ENCODE measurements at places on chromosomes 5 and 9.

DNA sequence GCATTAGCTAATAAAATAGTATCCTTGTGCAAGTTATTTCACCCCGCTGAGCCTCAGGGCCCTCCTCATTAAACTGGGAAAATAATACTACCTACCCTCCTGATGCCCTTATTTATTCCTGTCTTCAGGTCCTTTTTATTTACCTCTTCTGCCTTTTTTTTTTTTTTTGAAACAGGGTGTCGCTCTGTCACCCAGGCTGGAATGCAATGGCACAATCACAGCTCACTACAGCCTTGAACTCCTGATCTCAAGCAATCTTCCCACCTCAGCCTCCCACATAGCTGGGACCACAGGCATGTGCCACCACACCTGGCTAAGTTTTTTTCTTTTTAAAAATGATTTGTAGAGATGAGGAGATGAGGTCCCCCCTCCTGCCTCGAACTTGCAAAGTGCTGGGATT lies 20.9 kb downstream of the HBEGF start:
- no peak for DNase-seq

DNA sequence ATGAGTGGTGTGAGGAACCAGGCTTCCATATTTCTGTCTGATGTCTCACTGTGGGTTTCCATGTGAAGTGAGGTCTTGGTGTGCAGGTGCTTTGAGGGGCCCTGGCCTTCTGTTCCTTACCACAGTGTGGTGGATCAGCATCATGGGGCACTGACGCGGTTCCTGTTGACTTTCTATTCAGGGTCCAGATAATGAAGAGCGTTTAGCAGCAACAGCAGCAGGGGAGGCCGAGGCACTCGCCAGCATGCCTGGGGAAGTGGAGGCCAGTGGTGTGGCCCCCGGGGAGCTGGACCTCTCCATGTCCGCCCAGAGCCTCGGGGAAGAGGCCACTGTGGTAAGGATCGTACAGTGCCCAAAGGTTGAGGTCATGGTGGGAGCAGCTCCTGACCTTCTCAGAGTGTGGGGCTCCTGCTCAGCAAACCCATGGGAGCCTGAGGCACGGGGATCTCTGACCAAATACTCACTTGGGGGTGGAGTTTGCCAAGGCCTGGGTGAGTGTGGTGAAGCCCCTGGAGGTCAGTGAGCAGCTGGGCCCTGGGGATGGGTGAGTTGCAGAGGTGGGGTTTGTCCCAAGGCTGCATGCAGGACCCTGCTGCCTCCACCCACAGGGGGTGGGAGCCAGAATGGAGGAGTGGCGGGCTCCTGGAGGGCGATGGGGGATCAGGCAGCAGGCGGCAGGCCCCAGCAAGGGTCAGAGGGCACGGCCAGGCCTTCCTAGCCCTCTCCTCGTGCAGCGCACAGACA lies 61.2 kb downstream of the COL15A1 start:
- DNase-seq, result no peak

DNA sequence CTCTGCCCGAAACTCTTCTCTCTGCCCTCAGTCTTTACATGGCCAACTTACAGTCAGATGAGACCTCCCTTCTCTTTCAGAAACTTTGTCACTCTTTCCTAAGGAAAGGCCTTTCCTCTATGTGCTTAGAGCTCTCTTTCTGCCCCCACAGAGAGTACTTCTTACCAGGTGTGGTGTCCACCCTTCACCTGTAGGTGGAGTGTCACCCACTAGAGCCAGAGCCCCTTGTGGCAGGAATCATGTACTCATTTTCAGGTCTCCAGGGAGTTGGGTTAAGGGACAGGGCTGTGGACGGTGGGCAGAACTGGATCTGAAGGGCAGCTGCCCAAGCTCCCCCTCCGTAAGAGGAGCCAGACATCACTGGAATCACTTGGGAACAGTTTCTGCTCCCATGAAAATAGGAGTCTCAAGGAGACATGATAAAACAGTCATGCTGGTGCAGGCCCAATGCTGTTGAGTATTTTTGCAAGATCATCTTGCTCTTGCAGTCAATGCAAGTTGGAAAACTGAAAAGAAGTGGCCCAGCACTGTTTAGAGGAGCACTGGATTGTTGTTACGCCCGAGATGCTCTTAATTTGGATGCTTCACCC lies 436.7 kb downstream of the ZSWIM6 start:
- no peak for DNase-seq

- no peak for DNase-seq
Measured at GRCh38 chr5:56412601-56413379, 179.7 kb upstream of the ANKRD55 start.

DNA sequence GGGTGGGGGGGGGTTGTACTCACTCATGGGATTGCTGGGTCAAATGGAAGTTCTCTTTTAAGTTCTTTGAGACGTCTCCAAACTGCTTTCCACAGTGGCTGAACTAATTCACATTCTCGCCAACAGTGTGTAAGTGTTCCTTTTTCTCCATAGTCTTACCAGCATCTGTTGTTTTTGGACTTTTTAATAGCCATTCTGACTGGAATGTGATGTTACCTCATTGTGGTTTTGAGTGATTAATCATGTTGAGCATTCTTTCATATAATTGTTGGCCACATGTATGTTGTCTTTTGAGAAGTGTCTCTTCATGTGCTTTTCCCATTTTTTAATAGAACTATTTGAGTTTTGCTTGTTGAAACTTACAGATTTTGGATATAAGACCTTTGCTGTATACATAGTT lies 94.9 kb upstream of the PLPPR1 start:
- no peak for DNase-seq

GRCh38 chr5:16559702-16560101 lies 57.1 kb downstream of the RETREG1 start:
- DNase-seq, result no peak

- DNase-seq, result no peak
Measured at GRCh38 chr5:14414656-14415023, 167.0 kb upstream of the OTULINL start.

- DNase-seq, result no peak
Measured at GRCh38 chr5:51095486-51095885, 287.8 kb upstream of the ISL1 start.

GRCh38 chr5:2113348-2114131 lies 230.8 kb upstream of the IRX4 start:
- no peak for DNase-seq

DNA sequence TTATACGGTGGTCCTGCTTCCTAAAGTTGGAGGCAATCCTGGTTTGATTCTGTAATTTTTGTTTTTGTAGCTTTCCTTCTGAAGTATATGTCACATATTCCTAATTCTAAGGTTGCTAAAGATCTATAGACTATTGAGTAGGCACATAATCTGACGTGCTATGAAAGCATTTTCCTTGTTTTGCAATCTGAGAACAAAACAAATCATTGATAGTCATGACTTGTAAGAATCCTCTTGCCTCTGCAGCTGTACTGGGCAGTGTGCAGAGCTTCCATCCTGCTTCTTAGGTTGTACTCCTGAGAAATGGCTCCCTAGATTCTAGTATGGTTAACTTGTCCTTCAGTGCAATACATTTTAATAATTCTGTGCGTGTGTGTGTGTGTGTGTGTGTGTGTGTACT lies 35.4 kb downstream of the SEMA6A start:
- no peak for DNase-seq

GRCh38 chr9:89807101-89807395 lies 202.2 kb downstream of the GADD45G start:
- DNase-seq, result no peak

DNA sequence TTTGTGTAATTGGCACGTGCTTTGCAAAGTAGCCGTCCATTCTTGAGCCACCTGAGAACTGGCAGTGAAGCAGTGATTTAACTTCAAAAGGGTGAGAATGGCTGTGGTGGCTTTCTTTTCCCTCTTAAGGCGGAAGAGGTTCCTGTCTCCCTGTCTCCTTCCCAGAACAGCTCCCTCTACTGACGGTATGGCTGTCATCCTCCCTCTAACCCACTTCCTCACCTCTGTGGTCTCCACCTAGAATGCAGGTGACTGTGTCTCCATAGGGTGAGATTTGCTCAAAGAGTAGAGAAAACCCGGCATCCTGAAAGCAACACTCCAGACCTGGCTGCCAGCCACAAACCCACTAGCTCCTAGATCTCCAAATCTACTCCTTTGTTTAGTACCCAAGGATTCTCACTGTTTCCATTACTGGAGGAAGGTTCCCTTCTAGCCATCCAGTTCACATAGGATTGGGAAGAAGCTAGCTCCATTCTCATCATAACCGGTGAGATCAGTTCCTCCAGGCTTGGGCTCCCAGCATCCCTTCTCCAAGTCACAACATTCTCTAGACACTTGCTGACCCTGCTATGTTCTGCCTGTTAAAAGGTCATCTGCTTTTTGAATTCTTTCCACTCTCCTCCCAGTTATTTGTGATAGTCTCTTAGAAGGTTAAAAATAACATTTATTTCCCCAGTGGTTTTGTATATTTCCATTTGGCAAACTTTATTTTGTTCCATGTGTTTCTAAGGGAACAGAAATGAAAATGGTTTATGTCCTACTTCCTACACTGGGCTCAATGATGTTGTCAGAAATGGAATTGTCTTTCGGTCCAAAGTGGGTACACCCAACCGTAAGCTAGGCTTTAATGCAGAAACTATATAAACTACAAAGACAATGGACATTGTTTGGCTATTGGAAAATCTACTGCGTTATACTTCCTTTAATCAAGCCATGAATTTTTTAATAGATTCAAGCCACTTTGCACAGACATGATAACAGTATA lies 269.4 kb downstream of the CWC27 start:
- DNase-seq, result no peak

GRCh38 chr5:4001004-4001403 lies 405.4 kb downstream of the IRX1 start:
- DNase-seq, result no peak

DNA sequence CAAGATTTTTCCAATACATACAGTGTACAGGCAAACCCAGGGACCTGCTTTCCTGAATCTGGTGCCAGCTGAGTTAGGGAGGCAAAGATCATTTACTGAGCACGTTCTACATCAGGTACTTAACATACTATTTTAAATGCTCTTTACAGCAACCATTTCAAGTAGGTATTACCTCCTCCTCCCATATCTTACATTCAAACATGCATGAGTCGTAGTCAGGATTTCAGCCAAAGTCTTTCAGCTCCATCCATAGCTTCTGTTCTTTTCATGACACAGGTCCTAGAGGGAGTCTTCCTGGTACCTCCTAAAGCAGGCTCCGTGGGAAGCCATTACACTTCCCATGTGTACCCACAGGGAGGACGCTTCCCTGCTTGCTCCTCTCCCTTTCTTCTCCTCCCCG lies 11.7 kb downstream of the KCNV2 start:
- DNase-seq, result no peak

GRCh38 chr9:31839273-31839672 lies 545.2 kb upstream of the ACO1 start:
- no peak for DNase-seq

DNA sequence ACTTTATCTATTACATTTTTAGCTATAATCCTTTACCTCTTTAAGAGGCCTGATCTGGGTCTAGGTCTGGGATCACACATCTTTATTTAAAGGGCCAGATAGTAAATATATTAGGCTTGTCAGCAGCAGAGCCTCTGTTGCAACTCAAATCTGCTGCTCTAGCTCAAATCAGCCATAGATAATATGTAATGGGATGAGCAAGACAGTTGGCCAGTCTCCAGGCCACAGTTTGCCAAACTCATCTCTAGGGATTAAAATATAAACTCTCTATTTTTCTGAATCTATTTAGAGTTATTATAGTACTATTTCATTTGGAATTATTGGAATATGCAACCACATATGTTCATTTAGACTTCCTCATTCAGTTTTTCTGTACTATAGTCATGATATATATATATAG lies 115.9 kb upstream of the MINAR2 start:
- no peak for DNase-seq

GRCh38 chr5:113203916-113204315 lies 227.3 kb downstream of the DCP2 start:
- no peak for DNase-seq

DNA sequence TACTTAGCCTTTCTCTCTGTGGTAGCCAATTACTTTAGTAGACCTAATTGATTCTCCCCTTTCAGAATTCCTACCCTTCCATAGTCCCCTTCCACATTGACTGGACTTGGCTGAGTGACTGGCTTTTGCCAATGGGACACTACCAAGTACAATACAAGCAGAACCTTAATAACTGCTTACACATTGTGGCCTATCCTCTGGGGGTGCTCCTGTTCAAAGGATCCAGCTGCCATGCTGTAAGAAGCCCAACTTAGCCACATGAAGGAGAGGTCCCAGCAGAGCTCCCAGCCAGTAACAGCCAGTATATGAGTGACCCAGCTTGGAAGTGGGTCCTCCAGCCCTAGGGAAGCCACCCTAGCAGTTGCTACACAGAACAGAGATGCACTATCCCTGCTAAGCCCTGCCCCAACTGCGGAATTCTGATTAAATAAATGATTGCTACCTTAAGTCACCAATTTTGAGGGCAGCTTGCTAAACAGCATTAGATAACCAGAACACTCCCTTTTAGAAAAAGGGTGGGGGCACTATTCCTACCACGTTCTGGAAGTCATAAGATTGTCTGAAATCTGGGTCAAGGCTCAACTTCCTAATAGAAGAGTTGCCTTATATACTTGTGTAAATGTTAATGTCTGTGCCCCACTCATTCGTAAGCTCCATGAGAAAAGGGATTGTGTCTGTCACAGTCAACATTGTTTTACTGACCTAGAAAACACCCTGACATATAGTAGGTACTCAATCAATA lies 11.1 kb upstream of the APTX start:
- DNase-seq, result no peak

DNA sequence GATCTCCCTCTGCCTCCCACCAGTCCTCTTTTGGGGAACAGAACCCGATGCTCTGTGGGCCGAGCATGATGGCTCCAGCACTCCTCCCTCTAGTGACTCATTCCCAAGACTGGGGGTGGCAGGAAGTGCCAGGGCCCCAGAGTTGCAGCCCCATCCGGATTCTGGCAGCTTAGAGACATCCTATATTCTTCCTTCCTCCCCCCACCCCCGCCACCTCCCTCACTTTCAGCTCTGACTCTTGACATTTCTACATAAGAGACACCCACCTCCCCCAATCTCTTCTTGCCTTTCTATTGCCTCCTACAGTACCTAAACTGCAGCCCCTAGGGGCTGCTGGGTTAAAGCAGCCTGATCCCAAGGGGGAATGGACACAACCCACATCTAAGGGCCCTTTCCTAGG lies 47.1 kb upstream of the MATR3 start:
- no peak for DNase-seq

- no peak for DNase-seq
Measured at GRCh38 chr9:21549251-21549765, 67.2 kb upstream of the IFNE start.

DNA sequence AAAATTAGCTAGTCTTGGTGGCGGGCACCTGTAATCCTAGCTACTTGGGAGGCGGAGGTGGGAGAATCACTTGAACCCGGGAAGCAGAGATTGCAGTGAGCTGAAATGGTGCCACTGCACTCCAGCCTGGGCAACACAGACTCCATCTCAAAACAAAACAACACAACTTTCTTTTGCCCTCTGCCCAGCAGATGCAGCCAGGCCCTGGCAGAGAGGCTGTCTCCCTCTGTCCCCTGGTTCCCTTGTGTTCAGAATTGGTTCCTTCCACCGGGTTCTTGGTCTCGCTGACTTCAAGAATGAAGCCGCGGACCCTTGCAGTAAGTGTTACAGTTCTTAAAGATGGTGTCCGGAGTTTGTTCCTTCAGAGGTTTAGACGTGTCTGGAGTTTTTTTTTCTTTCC lies 30.2 kb upstream of the CEP72 start:
- DNase-seq, result no peak

GRCh38 chr5:156584871-156585270 lies 257.9 kb downstream of the SGCD start:
- no peak for DNase-seq

- DNase-seq, result no peak
Measured at GRCh38 chr9:2414465-2414864, 207.1 kb upstream of the VLDLR start.

- DNase-seq, result no peak
Measured at GRCh38 chr9:109945573-109945972, 165.6 kb downstream of the PALM2AKAP2 start.

- DNase-seq, result no peak
Measured at GRCh38 chr5:94240596-94240992, 377.8 kb downstream of the KIAA0825 start.
